Spinal cord (tissue), 10 donors: ENCODE measurements at places on chromosomes 13 and 19. TPM values are rescaled to one million over a fixed set of nuclear protein-coding genes. Genes with fewer than 3 reads are reported as not detected.

Gene SLC17A7
- 4.2 TPM for total RNA-seq

Gene MAST1
- 39.1 TPM for total RNA-seq

Gene CBY2
- total RNA-seq, result not detected

Gene ZNF793
- total RNA-seq, result 23.3 TPM

Gene SYNE4
- 1.4 TPM for total RNA-seq

Gene MYBPC2
- 3.5 TPM for total RNA-seq

Gene CEACAM20
- total RNA-seq, result 0.10 TPM

Gene RLN3
- not detected for total RNA-seq

Gene KASH5
- 1.3 TPM for total RNA-seq

Gene ATP4B
- total RNA-seq, result 0.20 TPM

Gene CEACAM4
- total RNA-seq, result 1.1 TPM

Gene ADGRE3
- not detected for total RNA-seq

Gene FAM124A
- total RNA-seq, result 6.1 TPM

Gene IZUMO2
- not detected for total RNA-seq

DNA sequence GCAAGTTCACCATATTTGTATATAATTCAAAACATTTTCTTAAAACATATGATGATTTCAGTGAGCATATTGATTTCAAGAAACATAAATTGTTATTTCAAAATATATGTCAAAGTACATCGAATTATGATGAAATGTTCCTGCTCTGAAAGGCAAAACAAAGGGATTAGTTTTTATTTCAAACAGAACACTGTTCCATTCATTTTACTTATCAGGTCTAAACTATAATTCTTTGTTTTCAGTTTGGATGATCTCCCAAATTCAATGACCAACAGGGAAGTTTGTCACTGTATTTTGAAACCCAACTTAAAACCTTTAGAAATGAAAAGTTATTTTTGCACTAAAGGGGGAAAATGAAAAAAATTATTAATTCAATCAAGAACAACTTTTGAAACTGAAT lies 610.2 kb downstream of the SLITRK1 start:
- no peak overlapping the region for H3K4me3 ChIP-seq
- no peak for DNase-seq
- no peaks in the 10 kb centered on the region for H3K4me1 ChIP-seq
- no peaks in the 10 kb centered on the region for H3K36me3 ChIP-seq
- H3K27me3 ChIP-seq, result no peaks in the 10 kb centered on the region
- H3K27ac ChIP-seq, result no peak overlapping the region

GRCh38 chr19:19316082-19316481 lies 4.2 kb downstream of the SUGP1 start:
- H3K27ac ChIP-seq, result no peak overlapping the region
- no peak for DNase-seq
- no peak overlapping the region for H3K4me3 ChIP-seq
- no peaks in the 10 kb centered on the region for H3K27me3 ChIP-seq

DNA sequence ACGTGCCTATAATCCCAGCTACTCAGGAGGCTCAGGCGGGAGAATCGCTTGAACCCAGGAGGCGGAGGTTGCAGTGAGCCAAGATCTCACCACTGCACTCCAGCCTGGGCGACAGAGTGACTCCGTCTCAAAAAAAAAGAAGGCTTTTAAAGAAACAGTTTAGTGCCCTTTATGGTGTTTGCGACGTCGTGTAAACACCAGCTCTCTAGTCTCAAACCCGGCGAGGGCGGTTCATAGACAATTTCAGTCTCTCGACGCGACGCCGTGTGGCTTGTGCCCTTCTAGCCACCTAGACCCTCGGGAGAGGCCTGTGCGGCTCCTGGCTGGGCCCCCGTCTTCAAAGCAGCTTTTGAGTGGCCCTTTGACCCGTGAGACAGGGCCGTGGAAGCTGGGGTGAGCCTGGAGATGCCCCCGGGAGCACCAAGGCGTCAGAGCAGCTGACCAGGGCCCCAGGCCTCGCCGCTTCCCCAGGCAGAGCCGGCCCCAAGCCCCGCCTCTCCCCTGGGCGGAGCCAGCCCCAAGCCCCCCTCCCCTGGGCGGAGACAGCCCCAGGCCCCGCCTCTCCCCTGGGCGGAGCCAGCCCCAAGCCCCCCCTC lies 5.0 kb upstream of the MADCAM1 start:
- H3K27ac ChIP-seq, result no peak overlapping the region
- H3K4me3 ChIP-seq, result no peak overlapping the region
- DNase-seq, result no peak

DNA sequence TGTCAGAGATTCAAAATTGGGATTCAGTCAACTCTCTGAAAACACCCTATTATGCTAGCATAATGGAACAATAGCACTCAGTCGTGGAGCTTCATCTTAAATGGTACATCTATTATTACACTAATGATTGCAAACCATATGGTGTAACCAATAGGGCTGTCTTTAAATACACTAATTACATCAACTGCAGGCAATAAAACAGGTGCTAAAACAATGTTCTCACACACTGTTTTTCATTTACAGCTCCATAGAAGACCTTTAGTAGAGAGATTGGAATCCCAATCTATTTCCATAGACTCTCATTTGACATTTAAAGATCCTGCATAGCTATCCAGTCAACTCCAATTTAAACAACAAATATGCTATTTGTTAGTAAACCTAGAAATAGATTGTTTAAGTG lies 1917.4 kb downstream of the OLFM4 start:
- no peaks in the 10 kb centered on the region for H3K36me3 ChIP-seq
- no peak for DNase-seq
- no peaks in the 10 kb centered on the region for H3K4me1 ChIP-seq
- H3K27me3 ChIP-seq, result no peaks in the 10 kb centered on the region

- H3K4me1 ChIP-seq, result no peaks in the 10 kb centered on the region
- H3K27me3 ChIP-seq, result no peaks in the 10 kb centered on the region
- no peak overlapping the region for H3K4me3 ChIP-seq
- H3K36me3 ChIP-seq, result no peaks in the 10 kb centered on the region
- no peak overlapping the region for H3K27ac ChIP-seq
- no peak for DNase-seq
These were observed 74.7 kb downstream of the KLF5 start for GRCh38 chr13:73133531-73133930.

DNA sequence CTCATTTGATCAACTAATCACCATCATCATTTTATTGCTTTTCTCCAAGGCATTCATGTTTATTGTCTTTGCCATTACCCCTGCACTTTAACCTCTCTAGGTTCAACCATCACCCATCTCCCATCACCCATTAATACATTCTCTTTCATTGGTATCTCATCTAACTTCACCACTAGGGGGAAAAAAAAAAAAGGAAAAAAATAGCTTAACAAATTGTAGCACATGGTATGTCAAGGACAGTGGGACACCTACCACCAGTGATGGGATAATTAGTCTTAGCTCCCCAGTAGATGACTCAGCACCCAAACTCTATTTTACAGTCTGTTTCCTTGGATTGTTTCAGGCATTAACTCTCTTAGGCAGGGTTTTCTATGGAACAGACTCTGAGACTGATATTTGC lies 1770.2 kb upstream of the MIR17HG start:
- no peak overlapping the region for H3K27ac ChIP-seq
- H3K36me3 ChIP-seq, result no peaks in the 10 kb centered on the region
- no peak overlapping the region for H3K4me3 ChIP-seq
- no peak for DNase-seq
- H3K27me3 ChIP-seq, result no peaks in the 10 kb centered on the region
- no peaks in the 10 kb centered on the region for H3K4me1 ChIP-seq

DNA sequence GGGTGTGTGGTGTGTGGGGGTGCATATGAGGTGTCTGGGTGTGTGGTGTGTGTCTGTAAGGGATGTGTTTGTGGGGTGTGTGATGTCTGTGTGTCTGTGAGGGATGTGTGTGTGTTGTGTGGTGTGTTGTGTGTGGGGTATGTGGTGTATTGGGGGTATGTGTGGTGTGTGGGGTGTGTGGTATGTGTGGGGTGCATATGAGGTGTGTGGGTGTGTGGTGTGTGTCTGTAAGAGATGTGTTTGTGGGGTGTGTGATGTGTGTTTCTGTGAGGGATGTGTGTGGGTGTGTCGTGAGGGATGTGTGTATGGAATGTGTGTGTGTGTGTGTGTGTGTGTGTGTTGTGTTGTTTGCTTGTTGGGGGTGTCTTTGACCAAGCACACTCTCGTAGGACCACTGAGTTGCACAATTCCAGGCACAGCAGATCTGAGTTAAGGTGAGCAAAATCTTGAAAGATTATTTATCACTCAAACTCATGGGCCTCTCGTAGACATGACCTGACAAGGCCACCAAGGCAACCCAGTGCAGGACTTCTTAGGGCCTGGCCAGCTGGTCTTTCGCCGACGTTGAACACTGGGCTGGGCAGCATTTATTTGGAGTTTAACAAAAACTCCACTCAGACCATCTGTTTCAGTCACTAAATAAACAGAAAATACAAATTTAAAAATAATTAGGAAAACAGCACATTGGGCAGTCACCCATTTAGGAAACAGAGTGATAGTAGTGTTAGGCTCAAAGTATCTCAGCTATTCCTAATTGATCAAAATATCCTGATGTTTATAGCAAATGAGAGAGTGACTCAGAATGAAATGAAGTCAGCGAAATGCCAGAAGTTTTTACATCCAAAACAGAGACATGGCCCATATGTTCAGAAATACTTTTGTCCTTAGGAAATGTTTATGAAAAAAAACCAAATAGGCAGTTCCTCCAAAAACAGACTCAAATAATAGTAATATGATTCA lies 301.1 kb downstream of the FGF9 start:
- no peak overlapping the region for H3K4me3 ChIP-seq
- no peaks in the 10 kb centered on the region for H3K4me1 ChIP-seq

- no peak overlapping the region for H3K27ac ChIP-seq
- no peaks in the 10 kb centered on the region for H3K36me3 ChIP-seq
- no peak for DNase-seq
- no peak overlapping the region for H3K4me3 ChIP-seq
- H3K27me3 ChIP-seq, result peaks cover 3% of the 10 kb centered on the region
- H3K4me1 ChIP-seq, result no peaks in the 10 kb centered on the region
These were observed 16.8 kb upstream of the IGSF23 start for GRCh38 chr19:44596428-44597130.

DNA sequence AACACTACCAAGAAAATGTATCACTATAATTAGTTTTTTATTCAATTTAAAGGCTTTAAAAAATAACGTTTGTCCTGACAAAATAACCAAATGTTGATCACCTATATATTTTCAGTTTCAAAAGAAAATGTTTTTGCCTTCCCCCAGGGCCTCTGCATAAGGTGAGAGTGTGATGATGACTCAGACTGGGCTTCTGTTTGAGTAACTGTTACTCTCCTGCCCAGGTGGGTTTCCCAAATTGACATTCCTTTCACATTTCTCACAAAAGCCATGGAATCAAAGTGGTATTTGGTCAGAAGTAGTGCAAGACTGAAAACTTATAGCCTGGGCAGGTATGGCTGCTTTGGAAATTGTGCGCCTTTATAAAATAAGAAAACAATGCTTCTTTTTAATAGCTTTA lies 180.6 kb downstream of the COG6 start:
- no peaks in the 10 kb centered on the region for H3K27me3 ChIP-seq
- H3K4me3 ChIP-seq, result no peak overlapping the region
- H3K4me1 ChIP-seq, result no peaks in the 10 kb centered on the region

DNA sequence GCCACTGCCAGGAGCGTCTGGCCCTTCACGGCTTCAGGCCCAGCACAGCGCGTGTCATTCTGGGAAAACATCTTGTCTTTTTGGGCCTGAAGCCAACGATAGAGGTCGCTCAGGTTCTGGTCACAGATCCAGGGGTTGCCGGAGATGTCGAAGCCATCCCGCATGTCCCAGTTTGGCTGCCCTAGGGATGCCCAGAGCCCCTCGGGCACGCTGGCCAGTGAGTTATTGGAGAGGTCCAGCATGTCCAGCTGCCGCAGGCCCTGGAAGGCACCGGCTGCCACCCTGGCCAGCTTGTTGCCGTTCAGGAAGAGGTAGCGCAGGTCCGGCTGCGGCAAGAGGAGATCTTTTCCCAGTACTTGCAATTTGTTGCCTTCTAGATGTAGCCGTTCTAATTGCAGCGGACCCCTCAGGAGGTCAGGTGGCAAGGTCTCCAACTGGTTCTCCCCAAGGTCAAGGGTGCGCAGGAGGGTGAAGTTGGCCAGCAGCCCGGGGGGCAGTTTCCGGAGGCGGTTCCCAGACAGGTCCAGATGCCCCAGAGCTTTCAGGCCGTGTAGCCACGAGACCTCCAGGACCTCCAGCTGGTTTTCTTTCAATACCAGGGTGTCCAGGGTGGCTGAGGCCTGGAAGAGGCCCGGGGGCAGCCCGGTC lies 1.8 kb downstream of the LRG1 start:
- no peaks in the 10 kb centered on the region for H3K27me3 ChIP-seq
- H3K4me3 ChIP-seq, result no peak overlapping the region
- no peak overlapping the region for H3K27ac ChIP-seq
- H3K4me1 ChIP-seq, result peaks cover 24% of the 10 kb centered on the region
- no peak for DNase-seq

DNA sequence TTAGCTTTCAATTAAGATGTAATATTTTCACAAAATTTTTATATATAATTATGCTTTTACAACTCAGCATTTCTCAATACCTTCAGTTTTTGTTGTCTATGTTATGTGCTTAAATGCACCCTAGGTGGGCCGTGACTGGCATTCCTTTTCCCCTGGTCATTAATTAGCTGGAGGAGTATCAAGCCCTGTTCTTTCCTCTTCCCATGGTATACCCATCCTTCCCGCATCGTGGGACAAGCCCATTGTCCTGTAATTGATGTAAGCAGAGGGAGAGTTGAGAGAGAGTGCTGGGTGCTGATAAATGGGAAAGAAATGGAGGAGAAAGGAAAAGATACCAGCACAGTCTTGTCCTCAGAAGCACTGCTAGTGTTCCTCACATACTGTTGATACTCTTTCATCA lies 591.7 kb downstream of the GPC6 start:
- H3K27me3 ChIP-seq, result no peaks in the 10 kb centered on the region
- DNase-seq, result no peak
- no peaks in the 10 kb centered on the region for H3K4me1 ChIP-seq

- H3K4me3 ChIP-seq, result no peak overlapping the region
- no peak for DNase-seq
- no peaks in the 10 kb centered on the region for H3K4me1 ChIP-seq
- no peak overlapping the region for H3K27ac ChIP-seq
- no peaks in the 10 kb centered on the region for H3K27me3 ChIP-seq
These were observed 38.2 kb upstream of the IGSF23 start for GRCh38 chr19:44575116-44575700.

GRCh38 chr13:75455962-75456361 lies 26.0 kb downstream of the TBC1D4 start:
- no peak for DNase-seq
- no peaks in the 10 kb centered on the region for H3K36me3 ChIP-seq
- no peaks in the 10 kb centered on the region for H3K4me1 ChIP-seq
- H3K27ac ChIP-seq, result no peak overlapping the region
- no peaks in the 10 kb centered on the region for H3K27me3 ChIP-seq
- no peak overlapping the region for H3K4me3 ChIP-seq

DNA sequence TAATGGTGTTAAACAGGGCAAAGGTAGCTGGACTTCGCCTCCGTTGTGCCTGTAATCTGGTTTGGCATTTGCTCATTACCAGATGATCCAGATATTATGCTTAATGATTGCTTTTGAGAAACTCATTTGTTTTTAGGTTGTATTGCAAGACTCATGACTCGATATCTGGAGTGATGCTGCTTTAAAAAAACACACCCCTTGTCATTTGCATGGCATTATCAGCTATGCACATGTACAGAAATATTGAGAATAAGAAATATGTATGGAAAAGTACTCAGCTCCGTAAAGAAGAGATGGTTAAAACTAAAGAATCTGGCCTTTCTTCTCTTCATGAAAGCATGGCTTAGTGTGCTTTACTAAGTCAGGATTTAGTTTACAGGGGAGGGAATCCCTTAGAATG lies 95.0 kb downstream of the ARHGEF7 start:
- H3K4me1 ChIP-seq, result peaks cover 31% of the 10 kb centered on the region
- H3K4me3 ChIP-seq, result peak overlapping the region; percentile 42
- no peaks in the 10 kb centered on the region for H3K27me3 ChIP-seq
- peaks cover 12% of the 10 kb centered on the region for H3K36me3 ChIP-seq
- DNase-seq, result no peak

GRCh38 chr19:595326-596262 lies 5.9 kb downstream of the HCN2 start:
- no peak for DNase-seq
- H3K27ac ChIP-seq, result no peak overlapping the region
- peaks cover 17% of the 10 kb centered on the region for H3K4me1 ChIP-seq
- H3K36me3 ChIP-seq, result peaks cover 21% of the 10 kb centered on the region
